Omental fat pad (tissue), 4 donors: ENCODE measurements at places on chromosomes 2 and 18. TPM values are rescaled to one million over a fixed set of nuclear protein-coding genes. Genes with fewer than 3 reads are reported as not detected.

The FHOD3 gene
- total RNA-seq: 1.9 TPM

The SERPINB10 gene
- total RNA-seq: not detected

The POMC gene
- 12.8 TPM for total RNA-seq

The CRYGD gene
- not detected for total RNA-seq

The SH2D6 gene
- total RNA-seq: not detected

The SEMA4C gene
- total RNA-seq: 20.2 TPM

The LYG2 gene
- total RNA-seq: not detected

The ZNF516 gene
- 27.7 TPM for total RNA-seq

The GPR45 gene
- total RNA-seq: not detected

The CTAGE1 gene
- total RNA-seq: not detected

The HOXD8 gene
- total RNA-seq: 7.9 TPM

The TSPYL6 gene
- not detected for total RNA-seq

The IL36B gene
- not detected for total RNA-seq

The UGT1A4 gene
- total RNA-seq: not detected

The RAB6C gene
- total RNA-seq: 0.19 TPM

The DTNA gene
- 38.1 TPM for total RNA-seq
